Effector memory CD8-positive, alpha-beta T cell (primary cell): ENCODE measurements at places on chromosomes 2 and 18.

DNA sequence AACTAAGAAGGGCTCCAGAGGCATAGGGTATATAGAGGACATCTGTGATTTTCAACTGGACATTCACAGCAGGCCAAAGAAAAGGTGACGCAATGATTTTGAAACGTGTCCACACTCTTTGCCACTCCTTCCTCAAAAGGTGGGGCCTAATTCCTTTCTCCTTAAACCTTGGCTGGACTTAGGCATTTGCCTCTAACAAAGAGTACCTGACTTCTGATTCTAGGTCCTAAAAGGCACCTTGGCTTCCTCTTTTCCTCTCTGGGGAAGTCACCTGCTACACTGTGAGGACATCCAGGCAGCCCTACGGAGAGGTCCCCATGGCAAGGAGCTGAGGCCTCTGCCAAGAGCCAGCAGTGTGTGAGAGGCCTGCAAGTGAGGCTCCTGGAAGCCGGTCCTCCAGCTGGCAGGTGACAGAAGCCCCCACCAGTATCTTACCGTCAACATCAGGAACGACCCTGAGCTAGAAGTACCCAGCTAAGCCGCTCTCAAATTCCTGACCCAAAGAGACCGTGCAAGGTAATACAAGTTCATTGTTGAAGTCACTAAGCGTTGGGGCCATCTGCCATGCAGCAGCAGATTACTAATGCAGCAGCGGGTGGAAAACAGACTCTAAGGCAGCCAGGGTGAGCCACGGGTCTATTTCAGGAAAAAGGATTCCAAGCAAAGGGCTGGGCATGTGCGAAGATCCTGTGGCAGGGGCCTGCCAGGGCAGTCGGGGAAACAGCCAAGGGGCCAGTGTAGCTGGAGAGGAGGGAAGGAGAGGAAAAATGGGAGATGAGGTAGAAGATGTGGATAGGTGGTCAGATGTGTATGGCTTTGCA is 7.4 kb upstream of the HES6 start:
- no peak for DNase-seq

- DNase-seq, result no peak
These were observed 57.7 kb downstream of the INHBB start for GRCh38 chr2:120403676-120404075.

- DNase-seq, result no peak
These were observed 5.8 kb downstream of the EIF2AK3 start for GRCh38 chr2:88621432-88621831.

DNA sequence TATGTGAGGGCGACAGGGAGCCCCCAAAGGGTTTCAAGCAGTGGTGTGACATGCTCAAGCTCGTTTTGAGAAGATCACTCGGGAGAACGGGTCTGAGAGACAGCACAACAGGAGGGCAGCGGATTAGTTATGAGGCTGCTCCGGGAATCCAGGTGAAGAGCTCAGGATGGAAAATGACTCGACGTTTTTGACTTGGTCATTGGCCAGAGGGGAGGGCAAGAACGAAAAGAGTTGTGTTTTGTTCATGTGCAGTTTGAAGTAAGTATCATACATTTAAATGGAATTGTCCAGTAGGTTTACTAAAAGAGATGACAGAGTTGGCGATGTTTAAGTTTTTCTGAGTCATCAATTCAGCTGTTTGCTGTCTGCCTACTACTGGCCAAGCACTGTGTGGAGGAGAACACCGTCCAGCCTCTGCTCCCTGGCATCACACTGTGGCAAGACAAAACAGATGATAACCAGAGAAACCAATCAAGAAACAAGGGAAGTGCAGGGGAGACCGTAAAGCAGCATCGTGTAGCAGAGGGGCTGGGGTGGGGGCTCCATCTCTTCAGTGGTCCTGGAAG is 25.3 kb upstream of the ANXA4 start:
- DNase-seq, result no peak

GRCh38 chr2:149200109-149200520 is 130.3 kb upstream of the LYPD6 start:
- no peak for DNase-seq

- peak; percentile 99 for DNase-seq
These were observed at the start of gene DUSP11 for GRCh38 chr2:73779467-73780236. DUSP11 (minus strand) TSS chr2:73780103; CDS start chr2:73779974, 129 bp downstream.

- no peak for DNase-seq
These were observed 26.8 kb upstream of the CUL3 start for GRCh38 chr2:224611938-224612337.

DNA sequence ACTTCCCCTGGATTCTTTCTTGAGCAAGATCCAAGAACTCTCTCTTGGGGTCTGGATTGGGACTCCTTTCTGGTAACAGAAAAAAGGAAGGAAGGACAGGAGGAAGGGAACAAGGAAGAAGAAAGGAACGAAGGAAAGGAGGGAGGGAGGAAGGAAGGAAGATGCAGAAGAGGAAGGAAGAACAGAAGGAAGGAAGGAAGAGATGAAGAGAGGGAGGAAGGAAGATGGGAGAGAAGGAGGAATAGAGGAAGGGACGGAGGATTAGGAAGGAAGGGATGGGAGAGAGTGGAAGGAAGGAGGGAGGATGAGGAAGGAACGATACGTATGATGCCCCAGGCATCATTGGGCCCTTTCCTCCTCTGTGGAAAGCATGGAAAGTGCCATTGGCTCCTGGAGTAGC is 58.6 kb downstream of the CYP26B1 start:
- DNase-seq, result no peak

DNA sequence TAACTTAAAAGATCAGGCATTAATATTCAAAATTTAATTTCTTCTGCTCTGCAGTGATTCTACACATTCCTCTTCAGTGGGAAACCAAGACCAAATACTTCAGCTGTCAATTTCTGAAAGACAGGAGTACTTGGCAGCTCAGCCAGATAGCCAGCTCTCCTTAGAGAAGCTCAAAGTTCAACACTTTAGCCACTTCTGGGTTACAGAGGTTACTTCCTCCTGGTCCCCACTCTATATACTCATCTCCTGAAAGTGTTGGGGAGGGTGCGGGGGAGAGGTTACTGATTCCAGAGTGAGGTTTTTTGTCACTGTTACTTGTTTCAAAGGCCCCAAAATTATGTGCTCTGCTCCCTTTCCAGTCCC is 4.1 kb downstream of the CYTIP start:
- DNase-seq, result no peak

GRCh38 chr2:63855418-63856302 is 14.0 kb downstream of the UGP2 start:
- no peak for DNase-seq

GRCh38 chr2:18406219-18406618 is 154.2 kb downstream of the RDH14 start:
- no peak for DNase-seq

DNA sequence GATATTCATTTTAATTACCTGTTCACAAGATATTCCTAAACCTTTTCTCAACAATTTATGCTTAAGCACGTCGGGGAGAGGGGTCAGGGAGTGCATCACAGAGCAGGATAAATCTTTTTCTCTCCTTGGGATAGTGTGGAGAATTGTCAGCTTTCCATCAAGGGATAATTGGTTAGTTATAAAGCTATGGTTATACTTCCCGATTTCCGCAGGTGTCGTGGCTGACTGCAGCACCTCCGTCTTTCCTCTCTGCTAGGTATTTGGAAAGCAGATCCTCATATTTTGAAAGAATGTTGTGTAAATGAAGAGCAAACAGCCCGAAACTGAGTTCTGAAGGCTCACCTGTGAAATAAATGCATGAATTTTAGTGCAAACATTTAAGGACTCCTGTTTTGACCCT is 778 bp downstream of the DYNC2LI1 start:
- DNase-seq, result no peak

GRCh38 chr2:202006301-202006700 is 27.4 kb upstream of the FZD7 start:
- DNase-seq, result no peak

DNA sequence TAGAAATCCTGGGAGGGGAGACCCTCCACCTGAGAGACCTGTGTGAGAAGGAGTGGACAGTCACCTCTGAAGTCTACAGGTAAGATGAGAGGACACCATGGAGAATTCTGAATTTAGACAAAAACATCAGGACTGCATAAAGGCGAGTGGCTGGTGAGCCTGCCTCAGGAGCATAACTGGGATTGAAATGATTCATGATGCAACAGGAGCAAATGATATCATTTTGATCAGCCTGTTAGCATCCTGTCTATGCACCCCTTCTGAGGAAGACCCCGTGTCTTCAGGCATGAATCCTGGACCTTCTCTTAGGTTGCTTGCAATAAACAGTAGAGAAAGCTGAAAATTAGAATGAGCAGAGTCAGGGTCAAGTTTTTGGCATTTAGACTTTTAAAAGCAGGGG is 245.8 kb downstream of the ETAA1 start:
- no peak for DNase-seq

GRCh38 chr2:14677039-14677438 is 44.5 kb downstream of the LRATD1 start:
- DNase-seq, result no peak

DNA sequence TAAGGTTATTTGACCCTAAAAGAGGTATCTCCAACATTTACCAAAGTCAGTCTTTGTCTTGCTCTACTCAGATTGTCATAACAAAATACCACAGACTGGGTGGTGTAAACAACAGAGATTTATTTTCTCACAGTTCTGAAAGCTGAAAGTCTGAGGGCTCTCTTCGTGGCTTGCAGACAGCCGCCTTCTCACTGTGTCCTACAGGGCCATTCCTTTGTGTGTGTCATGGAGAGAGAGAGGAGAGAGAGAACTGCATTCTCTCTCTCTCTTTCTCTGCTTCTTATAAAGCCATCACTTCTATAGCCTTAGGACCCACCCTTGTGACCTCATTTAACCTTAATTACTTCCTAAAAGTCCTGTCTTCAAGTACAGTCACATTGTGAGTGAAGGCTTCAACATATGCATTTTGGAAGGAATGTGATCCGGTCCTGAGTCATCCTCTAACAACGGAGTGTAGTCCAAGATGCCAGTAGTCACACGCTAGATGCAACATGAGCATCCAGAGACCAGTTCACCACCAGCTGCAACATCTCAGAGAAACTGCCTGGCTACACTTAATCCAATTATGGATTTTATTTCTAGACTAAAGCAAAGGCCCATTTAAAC is 130.2 kb downstream of the CD226 start:
- no peak for DNase-seq

- no peak for DNase-seq
These were observed 277.5 kb upstream of the ZSWIM2 start for GRCh38 chr2:187126247-187127005.

DNA sequence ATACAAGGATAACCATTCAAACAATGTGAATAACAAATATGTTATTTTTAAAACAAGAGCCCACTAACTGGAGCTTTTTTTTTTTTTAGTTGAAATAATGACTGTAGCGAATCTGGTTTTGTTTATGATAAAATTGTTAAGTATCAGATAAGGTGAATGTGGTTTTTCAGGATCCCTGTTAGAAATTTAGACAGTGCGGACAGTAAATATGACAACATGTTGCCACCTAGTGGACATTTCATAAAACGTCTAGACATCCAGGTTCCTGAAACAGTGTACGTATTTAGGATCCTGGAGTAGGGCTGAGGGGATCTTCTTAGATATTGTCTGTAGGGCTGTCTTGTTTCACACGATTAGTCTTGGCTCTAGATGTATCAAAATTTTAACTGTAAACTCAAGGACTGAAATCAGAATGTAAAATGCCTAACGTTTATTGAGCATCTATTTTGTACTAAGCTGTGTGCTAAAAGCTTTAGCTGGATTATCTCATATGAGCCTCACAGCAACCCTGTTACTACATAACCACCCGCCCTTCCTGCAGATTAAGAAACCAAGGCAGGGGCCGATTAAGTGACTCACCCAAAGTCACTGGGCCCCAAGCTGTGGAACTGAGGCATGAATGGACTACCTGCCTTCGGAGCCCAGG is 23.9 kb upstream of the CCDC68 start:
- no peak for DNase-seq

GRCh38 chr2:233178994-233179847 is 72.3 kb upstream of the ATG16L1 start:
- DNase-seq, result no peak

- DNase-seq, result no peak
These were observed 32.8 kb upstream of the DAPL1 start for GRCh38 chr2:158762336-158762735.

- DNase-seq, result no peak
These were observed 12.1 kb downstream of the CFLAR start for GRCh38 chr2:201128033-201128432.

DNA sequence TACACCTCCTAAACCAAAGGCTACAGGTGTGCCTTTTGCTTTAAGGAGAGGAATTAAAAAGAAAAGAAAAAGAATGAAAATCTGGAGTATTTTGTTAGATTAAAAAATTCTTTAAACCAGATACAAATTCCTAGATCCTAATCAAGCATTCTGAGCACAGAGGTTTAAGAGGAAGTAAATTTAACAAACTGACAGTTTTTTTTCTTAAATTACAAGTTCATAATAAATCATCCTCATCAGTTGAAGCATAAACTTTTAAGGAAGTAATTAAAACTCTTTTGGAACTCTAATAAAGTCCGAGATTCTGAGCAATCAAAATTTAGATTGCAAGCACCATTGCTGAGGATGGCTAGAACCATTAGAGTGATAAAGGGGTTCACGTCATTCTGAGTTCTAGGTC is 75.1 kb downstream of the POLE4 start:
- no peak for DNase-seq

GRCh38 chr2:205461678-205462665 is 220.3 kb upstream of the NRP2 start:
- no peak for DNase-seq

- no peak for DNase-seq
These were observed 77.4 kb downstream of the INHBB start for GRCh38 chr2:120423167-120423943.

DNA sequence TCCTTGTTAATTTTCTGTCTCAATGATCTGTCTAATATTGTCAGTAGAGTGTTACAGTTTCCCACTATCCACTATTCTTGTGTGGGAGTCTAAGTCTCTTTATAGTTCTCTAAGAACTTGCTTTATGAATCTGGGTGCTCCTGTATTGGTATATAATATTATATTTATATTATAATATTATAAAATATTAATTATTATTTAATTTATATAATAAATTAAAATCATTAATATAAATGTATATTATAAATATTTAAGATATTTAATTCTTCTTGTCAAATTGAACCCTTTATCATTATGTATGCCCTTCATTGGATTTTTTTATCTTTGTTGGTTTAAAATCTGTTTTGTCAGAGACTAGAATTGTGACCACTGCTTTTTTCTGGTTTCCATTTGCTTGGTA is 1950.2 kb upstream of the LRRTM1 start:
- no peak for DNase-seq

DNA sequence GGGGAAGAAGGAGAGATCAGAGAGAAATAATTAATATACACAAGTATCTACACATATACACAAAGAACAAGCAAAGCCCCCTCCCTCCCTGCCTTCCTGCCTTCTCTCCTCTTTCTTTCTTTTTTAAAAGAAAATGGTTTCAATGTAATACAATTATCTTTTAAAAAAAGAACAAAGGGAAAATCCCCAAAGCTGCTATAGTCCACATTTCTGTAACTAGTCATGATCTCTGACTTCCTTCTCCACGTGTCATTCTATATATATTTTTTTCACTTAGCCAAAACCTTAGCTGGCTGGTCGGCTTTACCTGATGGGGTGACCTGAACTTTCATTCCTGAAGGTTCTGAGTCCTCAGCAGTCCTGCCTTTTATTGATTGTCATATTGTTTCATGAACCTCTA is 44.3 kb downstream of the MAP3K20 start:
- DNase-seq, result no peak
